ENCODE measurements at places on chromosomes 2 and 18.

- no peak overlapping the region for H3K27ac ChIP-seq
- H3K36me3 ChIP-seq = no peaks in the 10 kb centered on the region
- no peak for DNase-seq
- no peaks in the 10 kb centered on the region for H3K27me3 ChIP-seq
Observed at GRCh38 chr18:28468901-28469300, 292.0 kb upstream of the CDH2 start.

DNA sequence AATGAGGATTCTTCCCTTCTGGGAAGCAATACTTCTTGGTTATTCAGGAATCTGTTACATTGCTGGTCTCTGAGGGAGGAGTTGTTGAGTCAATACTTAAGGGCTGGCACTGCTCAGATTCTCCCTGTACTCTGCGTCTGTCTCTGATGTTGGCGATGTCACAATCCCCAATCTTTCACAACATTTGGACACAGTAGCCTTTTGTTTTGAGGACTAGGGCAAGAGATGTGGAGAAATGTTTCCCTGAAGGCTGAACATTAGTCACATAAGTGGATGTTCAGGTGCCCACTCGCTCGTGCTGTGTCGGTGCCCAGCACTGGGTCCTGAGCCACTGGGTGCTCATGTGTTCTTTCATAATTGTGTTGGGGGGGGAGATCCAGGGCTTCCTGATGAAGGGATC is 55.0 kb downstream of the MAPK4 start:
- H3K4me1 ChIP-seq = no peaks in the 10 kb centered on the region
- no peak overlapping the region for H3K4me3 ChIP-seq
- H3K27me3 ChIP-seq = no peaks in the 10 kb centered on the region
- no peaks in the 10 kb centered on the region for H3K36me3 ChIP-seq

- no peak overlapping the region for H3K4me3 ChIP-seq
- no peak overlapping the region for H3K27ac ChIP-seq
- H3K36me3 ChIP-seq = no peaks in the 10 kb centered on the region
- H3K4me1 ChIP-seq = no peaks in the 10 kb centered on the region
- no peak for DNase-seq
- H3K27me3 ChIP-seq = no peaks in the 10 kb centered on the region
Observed at GRCh38 chr2:12980817-12981216, 264.1 kb downstream of the TRIB2 start.

- peaks cover 3% of the 10 kb centered on the region for H3K36me3 ChIP-seq
- no peak overlapping the region for H3K27ac ChIP-seq
Observed at GRCh38 chr18:24228667-24229041, 89.8 kb downstream of the CABYR start.

DNA sequence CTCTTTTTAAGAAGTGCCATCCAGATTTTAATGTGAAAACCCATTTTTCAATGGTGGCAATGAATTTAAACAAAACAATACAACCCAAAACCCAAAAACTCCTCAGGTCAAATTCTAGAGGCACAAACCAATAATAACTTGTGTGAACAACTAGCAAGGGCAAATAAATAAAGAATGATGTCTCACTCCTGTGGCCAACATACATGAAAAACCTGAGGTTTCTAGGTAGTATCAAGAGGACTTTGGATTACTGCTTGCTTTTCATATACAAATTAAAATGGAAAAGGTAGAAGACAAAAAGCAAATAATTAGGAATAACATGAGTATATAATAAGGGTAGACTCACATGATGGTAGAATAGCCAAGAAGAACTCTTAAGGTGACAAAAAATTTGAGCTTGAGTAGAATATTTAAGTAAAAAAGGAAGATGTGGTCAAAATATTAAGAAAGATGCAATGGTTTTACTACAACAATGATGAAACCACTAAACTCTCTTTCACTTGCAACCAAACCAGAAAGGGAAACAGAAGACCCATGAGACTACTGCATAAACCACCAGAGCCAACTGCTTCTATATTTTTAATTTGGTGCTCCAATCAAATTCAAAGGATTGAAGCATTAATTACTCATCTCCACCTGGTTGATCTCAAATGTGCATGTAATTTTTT is 53.5 kb downstream of the DARS1 start:
- peaks cover 56% of the 10 kb centered on the region for H3K36me3 ChIP-seq
- DNase-seq = no peak
- no peak overlapping the region for H3K4me3 ChIP-seq
- H3K27me3 ChIP-seq = no peaks in the 10 kb centered on the region

GRCh38 chr2:95274291-95275150 is at the start of gene PROM2:
Gene PROM2 (plus strand): TSS chr2:95274449. CDS start chr2:95274586, 137 bp downstream.
- peak within 1 kb of the TSS; percentile 48 for H3K4me3 ChIP-seq
- peaks cover 40% of the 10 kb centered on the region for H3K4me1 ChIP-seq
- peak; percentile 92 for DNase-seq
- no peaks in the 10 kb centered on the region for H3K27me3 ChIP-seq

DNA sequence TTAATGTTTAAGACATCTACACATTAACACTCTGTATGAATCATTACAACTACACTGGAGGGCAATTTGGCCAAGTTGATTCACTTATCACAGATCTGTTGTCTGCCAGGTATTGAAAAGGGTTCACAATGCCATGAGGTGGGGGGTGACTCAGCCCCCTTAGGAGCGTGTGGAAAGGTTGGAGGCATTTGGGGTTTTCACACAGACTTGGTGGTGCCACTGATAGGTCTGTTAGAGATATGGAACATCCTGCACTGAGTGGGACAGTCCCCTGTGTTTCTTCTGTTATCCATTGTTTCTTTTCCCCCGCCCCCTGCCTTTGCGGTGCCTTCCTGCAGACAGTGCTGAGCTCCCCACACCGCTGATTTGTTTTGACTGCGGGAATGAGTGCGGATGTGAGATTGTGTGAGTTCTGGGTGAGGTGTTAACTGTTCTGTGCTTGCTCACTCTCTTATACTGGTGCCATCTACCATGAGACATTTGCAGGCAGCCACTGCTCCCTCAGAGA is 9.3 kb upstream of the TSN start:
- no peak for DNase-seq
- H3K27me3 ChIP-seq = no peaks in the 10 kb centered on the region
- H3K36me3 ChIP-seq = no peaks in the 10 kb centered on the region
- no peak overlapping the region for H3K4me3 ChIP-seq
- no peaks in the 10 kb centered on the region for H3K4me1 ChIP-seq
- H3K27ac ChIP-seq = no peak overlapping the region

All from stomach (tissue), 19 donors.